Bronchial smooth muscle cell (primary cell): ENCODE measurements at places on chromosomes 3 and 15. TPM values are rescaled to one million over a fixed set of nuclear protein-coding genes. Genes with fewer than 3 reads are reported as not detected.

The SYNPR gene
- not detected in 2 replicates for total RNA-seq

The ACSBG1 gene
- total RNA-seq, result not detected in 2 replicates

The PLA2G4F gene
- under 0.01 TPM in 1 of 2 replicates, not detected in the other for total RNA-seq

The SUCNR1 gene
- total RNA-seq, result not detected in 2 replicates

The SH3GL3 gene
- total RNA-seq, result 0.16 TPM in 1 of 2 replicates, not detected in the other

The COL7A1 gene
- total RNA-seq, result 27.0 and 27.6 TPM in 2 replicates

The PARP15 gene
- total RNA-seq, result 0.16 and 0.17 TPM in 2 replicates

The TIMP4 gene
- total RNA-seq, result 12.0 and 17.2 TPM in 2 replicates

The EIF1B gene
- total RNA-seq, result 9.6 and 14.7 TPM in 2 replicates

The DLL4 gene
- total RNA-seq, result under 0.01 and 0.16 TPM in 2 replicates

The PRTG gene
- 0.47 and 1.2 TPM in 2 replicates for total RNA-seq

The GASK1A gene
- 0.26 and 3.3 TPM in 2 replicates for total RNA-seq

The MKRN3 gene
- total RNA-seq, result 0.09 and 0.32 TPM in 2 replicates

The MANF gene
- total RNA-seq, result 44.6 and 90.5 TPM in 2 replicates

The ATG3 gene
- 69.5 and 71.7 TPM in 2 replicates for total RNA-seq

The DUOXA1 gene
- under 0.01 TPM in 2 replicates for total RNA-seq

The GOLGA6L9 gene
- 1.7 and 2.7 TPM in 2 replicates for total RNA-seq

The SOX2 gene
- total RNA-seq, result not detected in 2 replicates

The PTX3 gene
- total RNA-seq, result 89.6 and 107 TPM in 2 replicates

The NME9 gene
- not detected in 2 replicates for total RNA-seq

The PP2D1 gene
- not detected in 2 replicates for total RNA-seq

The CCDC14 gene
- 22.1 and 32.8 TPM in 2 replicates for total RNA-seq

The CFAP100 gene
- total RNA-seq, result not detected in 2 replicates

The ZNF774 gene
- 0.86 and 1.7 TPM in 2 replicates for total RNA-seq

The MST1R gene
- total RNA-seq, result 0.32 and 0.86 TPM in 2 replicates

The LZTFL1 gene
- total RNA-seq, result 10.7 and 12.5 TPM in 2 replicates

The CCR1 gene
- 0.63 and 1.5 TPM in 2 replicates for total RNA-seq

The PLA2G4D gene
- total RNA-seq, result not detected in 2 replicates

The SPINK8 gene
- total RNA-seq, result not detected in 2 replicates

The NDUFAF3 gene
- 61.9 and 75.1 TPM in 2 replicates for total RNA-seq
